Left ventricle myocardium inferior (tissue), 1 donor: ENCODE measurements at places on chromosomes 7 and 10.

DNA sequence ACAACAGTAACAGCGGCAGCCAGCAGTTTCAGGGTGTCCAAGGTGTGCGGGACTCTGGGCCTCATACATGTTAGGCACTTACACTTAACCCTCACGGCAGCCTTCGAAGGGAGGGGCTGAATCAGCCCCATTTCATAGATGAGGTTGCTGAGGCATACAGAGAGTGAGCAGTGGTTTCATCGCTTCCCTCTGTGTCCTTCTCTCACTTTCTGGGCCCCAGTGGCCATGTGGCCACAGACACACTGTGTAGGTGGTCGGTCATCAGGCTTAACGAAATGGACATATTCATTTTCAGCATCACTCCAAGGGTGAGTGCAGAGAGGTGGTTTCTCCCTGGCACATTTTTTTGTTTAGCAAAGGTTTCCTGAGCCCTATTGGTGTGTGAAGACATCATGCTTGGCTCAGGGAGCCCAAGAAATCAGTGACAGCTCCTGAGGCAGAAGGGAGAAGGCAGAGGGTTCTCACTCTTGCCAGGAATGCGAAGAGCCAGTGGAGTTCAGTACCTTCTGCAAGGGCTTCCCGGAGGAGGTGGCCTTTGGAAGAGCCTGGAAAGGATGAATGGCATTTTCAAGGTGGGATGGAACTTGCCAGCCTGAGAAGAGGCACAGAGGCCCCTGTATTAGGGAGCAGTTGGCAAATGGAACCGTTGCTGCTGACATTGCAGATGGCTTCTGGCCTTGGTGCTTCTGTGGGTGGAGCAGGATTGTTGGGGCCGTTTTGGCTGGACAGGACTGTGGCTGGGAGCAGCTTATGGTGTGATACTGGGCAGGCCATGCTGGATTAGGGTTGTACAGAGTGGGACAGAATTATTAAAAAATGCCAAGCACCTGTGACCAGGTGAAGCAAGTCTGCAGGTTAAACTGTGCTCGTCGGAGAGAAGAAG, 61.7 kb upstream of the PPIF start:
- H3K4me3 ChIP-seq = no peak overlapping the region
- DNase-seq = no peak
- H3K27ac ChIP-seq = peak overlapping the region; percentile 68
- H3K27me3 ChIP-seq = no peaks in the 10 kb centered on the region
- peaks cover 37% of the 10 kb centered on the region for H3K36me3 ChIP-seq

GRCh38 chr10:112767156-112767555, 182.9 kb upstream of the TCF7L2 start:
- no peaks in the 10 kb centered on the region for H3K36me3 ChIP-seq
- H3K27me3 ChIP-seq = no peaks in the 10 kb centered on the region
- no peak for DNase-seq
- no peak overlapping the region for H3K4me3 ChIP-seq
- no peak overlapping the region for H3K27ac ChIP-seq

- H3K36me3 ChIP-seq = no peaks in the 10 kb centered on the region
- H3K4me3 ChIP-seq = no peak overlapping the region
- DNase-seq = no peak
- H3K27ac ChIP-seq = no peak overlapping the region
- no peaks in the 10 kb centered on the region for H3K27me3 ChIP-seq
These were observed 612.4 kb downstream of the TNS3 start for GRCh38 chr7:46969303-46970130.

GRCh38 chr7:135774284-135774683, 25.7 kb upstream of the FAM180A start:
- DNase-seq = no peak
- H3K27ac ChIP-seq = peak overlapping the region; percentile 74
- no peak overlapping the region for H3K4me3 ChIP-seq
- no peaks in the 10 kb centered on the region for H3K27me3 ChIP-seq
- H3K4me1 ChIP-seq = peaks cover 25% of the 10 kb centered on the region
- H3K36me3 ChIP-seq = no peaks in the 10 kb centered on the region

- H3K4me3 ChIP-seq = no peak overlapping the region
- H3K27ac ChIP-seq = no peak overlapping the region
- peaks cover 33% of the 10 kb centered on the region for H3K36me3 ChIP-seq
- no peak for DNase-seq
- no peaks in the 10 kb centered on the region for H3K27me3 ChIP-seq
These were observed 62.1 kb downstream of the VWA2 start for GRCh38 chr10:114301177-114301576.

- no peaks in the 10 kb centered on the region for H3K4me1 ChIP-seq
- H3K4me3 ChIP-seq = no peak overlapping the region
- no peak overlapping the region for H3K27ac ChIP-seq
These were observed 120.4 kb downstream of the USP6NL start for GRCh38 chr10:11491087-11491486.

DNA sequence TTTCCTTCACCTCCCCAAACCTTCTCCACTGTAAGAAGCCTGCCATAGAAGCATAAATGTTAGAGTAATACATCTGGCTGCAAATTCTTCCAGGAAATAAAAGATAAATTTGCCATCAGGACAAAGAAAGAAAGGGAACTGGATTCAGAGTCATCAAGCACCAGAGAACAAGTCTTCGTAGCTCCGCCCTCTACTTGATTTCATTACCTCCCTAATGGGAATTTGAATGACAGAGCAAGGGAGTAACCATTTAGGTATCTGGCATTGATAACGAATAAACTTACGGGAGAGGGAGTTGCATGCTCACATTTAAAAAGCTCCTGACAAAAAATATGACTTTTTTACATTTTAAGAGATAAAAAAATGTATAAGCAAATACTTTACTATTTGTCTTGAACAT, 263.4 kb downstream of the NEBL start:
- H3K27me3 ChIP-seq = no peaks in the 10 kb centered on the region
- H3K4me3 ChIP-seq = no peak overlapping the region
- H3K4me1 ChIP-seq = peaks cover 18% of the 10 kb centered on the region
- H3K36me3 ChIP-seq = no peaks in the 10 kb centered on the region
